ENCODE measurements at places on chromosomes 11 and 22.

GRCh38 chr11:130464291-130464812, 15.9 kb downstream of the ADAMTS15 start:
- DNase-seq, result no peak

- DNase-seq, result peak; percentile 59
Observed at GRCh38 chr22:43110444-43110926, at the start of gene BIK. BIK (plus strand) TSS chr22:43110750; CDS start chr22:43124023, 13,273 bp downstream.

- DNase-seq, result no peak
Observed at GRCh38 chr11:103808252-103808651, 228.2 kb upstream of the DDI1 start.

DNA sequence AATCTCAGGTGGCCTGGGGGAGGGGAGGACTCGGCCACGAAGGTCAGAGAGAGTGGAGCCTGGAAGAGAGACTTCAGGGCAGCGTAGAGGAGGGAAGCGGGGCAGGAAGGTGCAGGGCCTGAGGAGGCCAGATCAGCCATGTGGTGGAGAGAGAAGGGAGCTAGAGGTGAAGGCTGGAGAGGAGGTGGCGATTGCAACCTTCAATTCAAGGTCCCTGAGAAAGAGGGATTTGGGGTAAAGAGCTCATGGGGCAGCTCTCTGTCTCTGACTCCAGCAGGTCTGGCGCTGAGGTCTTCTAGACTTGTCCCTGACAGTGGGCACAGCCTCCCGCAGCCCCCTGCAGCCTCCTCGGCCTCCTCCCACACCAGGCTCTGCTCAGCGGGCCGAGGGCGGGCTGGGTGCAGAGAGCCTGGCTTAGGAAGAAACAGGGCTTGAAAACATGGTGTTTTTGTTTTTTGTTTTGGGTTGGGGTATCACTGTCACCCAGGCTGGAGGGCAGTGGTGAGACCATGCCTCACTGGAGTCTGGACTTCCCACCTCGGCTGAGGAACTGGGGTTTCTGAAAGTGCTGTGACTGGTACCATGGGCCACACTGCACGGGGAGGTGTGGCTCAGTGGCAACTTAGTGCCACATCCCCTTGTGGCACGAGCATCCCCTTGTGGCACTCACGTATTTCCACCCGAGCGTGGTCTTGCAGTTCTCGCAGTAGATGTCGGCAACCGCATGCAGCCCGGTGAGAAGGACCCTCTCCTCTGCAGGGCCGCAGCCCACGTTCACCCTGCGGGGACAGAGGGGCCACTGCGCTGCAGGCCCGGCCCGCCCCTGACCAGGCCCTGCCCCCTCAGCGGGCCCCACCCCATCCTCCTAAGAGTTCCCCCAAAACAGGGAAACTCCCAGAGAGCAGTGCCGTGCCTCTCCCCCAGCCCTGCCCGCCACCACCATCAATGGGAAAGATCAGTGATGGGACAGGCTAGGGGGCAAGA, 32.6 kb downstream of the YPEL1 start:
- no peak for DNase-seq

GRCh38 chr11:68469642-68470041, 9.1 kb downstream of the PPP6R3 start:
- no peak for DNase-seq

GRCh38 chr11:105448703-105449079, 161.2 kb upstream of the GRIA4 start:
- no peak for DNase-seq

GRCh38 chr11:87405843-87406242, 368.1 kb downstream of the TMEM135 start:
- no peak for DNase-seq

- peak; percentile 43 for DNase-seq
Observed at GRCh38 chr11:65867284-65868071, 5.1 kb downstream of the EFEMP2 start.

DNA sequence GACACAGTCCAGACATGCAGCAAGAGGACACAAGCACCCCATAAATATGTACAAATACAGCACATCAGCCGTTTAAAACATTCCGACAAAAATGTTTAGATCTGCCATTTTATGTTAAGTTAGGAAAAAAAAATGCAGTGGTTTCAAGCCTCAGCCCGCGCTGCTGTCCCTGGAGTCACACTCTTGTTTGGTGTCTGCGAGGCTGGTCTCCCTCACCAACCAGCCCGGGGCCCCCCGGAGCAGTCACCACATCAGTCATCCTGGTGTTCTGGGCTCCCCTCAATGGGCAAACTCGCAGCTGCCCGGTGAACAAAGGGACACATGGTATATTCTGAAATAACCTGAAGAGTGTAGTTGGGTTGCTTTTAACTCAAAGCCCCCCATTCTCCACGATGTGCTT, 1022.2 kb downstream of the BRD1 start:
- DNase-seq, result no peak

DNA sequence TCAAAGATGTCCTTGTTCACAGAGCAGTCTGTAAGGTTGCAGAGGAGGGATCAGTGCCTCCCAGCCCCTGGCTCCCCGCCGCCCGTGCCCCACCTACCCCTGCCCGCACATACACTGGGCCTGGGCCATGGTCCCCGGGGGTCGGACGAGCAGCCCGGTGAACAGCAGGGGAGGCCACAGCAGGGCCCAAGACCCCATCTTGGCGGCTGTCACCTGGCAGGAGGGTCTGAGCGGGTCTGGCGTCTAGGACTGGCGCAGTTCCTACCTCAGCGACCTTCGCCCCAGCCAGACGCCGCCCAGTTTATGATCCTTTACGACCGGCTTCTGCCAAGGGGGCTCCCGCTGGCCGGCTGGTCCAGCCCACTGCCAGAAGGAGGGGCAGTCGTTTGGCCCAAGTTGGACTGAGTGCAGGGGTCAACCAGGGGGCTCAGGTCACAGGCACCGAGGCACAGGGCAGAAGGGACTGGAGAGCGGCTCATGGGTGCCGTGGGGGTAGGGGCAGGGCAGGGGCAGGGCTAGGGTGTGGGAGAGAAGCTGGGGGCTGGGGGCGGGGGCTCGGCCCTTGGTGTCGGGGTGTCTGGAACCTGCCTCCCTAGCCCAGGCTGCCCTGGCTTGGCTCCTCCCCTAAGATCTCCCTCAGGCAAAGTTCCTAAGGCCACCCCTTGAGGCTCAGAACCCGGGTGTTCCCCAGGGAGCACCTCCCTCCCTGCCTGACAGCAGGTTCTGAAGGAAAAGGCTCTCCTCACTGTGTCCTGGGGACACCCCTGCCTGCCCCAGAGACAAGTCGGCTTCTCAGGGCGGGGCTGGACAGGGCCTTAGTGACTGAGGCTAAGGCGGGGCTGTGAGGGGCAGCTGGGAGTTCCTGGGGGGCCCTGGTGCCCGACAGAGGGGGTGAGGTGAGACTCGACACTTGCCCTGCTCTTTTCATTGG, at the start of gene CDHR5:
Gene CDHR5, minus strand, starts transcription at position 251 of the 931 bp plus-strand sequence. Its CDS starts 53 bp downstream, at position 198.
- no peak for DNase-seq

GRCh38 chr22:47136671-47137070, 374.2 kb downstream of the TBC1D22A start:
- DNase-seq, result no peak

GRCh38 chr11:27456795-27457329, 15.7 kb downstream of the LGR4 start:
- DNase-seq, result no peak

DNA sequence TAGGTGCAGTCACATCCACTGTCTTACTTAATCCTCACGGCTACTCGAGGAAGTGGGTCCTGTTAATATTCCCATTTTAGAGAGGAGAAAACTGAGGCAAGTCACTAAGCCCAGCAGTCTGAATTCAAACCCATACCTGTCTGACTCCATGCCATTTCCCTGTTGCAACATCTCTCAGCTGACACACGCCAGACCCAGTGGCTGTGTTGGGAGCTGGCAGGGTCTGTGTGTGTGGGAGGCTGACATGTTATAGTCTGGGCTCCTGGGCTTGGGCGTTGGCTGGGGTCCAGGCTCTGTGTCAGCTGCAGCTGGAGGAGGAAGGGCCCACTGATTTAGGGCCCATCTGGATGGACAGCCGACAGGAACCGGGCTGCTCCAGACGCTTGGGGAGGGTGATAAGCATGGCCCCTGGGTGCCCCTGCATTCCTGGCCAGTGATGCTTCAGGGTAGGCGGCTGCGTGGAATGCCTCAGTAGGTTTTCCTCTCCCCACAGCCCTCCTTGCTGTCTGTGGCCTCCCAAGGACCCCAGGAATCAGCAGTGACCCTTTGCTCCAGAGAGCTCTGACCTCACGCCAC, 562.5 kb downstream of the MN1 start:
- no peak for DNase-seq

DNA sequence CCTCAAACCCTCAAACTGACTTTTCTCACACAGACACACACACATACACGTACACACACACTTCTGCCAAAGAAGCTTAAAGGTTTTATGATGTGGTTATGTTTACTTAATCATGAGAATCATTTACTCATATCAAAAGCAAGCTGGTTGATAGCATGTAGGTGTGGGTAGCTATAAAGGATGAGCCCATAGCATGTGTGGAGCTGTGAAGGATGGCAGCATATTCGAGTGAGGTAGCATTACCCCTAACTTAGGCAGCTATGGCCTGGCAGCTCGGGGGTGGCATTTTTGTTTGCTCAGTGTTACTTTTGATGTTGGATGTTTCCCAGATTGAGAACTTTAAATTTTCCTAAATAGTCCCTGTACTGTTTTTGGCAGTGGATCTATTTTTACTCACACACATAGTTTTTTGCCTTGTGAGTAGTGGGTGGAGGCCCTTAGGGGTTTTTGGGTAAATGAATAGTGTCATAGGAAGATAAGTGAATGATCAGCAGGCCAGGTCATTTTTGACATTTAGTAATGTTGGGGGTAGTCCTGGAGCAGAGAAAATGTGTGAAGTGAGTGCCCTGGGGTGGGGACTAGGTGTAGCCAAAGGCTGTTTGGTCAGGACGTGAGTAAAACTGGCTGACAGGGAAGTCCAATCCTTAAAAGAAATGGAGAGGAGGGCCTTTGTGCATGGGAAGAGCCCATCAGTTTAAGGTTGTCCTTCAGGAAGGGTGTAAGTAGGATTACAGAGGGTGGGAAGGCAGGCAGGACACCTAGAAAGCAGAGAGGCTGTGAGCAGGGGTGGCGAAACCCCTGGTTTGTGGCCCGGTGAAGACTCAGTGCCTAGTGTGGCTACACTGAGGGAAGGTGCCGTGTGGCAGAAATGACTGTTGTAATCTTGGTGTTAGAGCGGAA, 7.1 kb downstream of the YWHAH start:
- DNase-seq, result peak; percentile 59

- DNase-seq, result no peak
Observed at GRCh38 chr11:103936059-103936458, 100.4 kb upstream of the DDI1 start.

GRCh38 chr11:67071420-67072284, 15.0 kb downstream of the RHOD start:
- DNase-seq, result peak; percentile 90

- DNase-seq, result no peak
Observed at GRCh38 chr11:95485115-95485900, 254.3 kb upstream of the SESN3 start.

DNA sequence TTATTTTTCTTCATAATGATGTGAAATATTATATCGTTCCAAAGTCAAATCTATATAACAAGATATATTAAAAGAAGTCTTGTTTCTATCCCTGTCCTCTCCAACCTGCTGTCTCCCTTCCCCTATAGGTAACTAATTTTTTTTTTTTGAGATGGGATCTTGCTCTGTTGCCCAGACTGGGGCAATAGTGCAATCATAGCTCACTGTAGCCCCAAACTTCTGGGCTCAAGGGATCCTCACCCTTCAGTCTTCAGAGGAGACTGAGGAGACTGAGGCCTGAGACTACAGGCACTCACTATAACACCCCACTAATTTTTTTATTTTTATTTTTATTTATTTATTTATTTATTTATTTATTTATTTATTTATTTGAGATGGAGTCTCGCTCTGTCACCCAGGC, 10.3 kb upstream of the RELA start:
- no peak for DNase-seq

DNA sequence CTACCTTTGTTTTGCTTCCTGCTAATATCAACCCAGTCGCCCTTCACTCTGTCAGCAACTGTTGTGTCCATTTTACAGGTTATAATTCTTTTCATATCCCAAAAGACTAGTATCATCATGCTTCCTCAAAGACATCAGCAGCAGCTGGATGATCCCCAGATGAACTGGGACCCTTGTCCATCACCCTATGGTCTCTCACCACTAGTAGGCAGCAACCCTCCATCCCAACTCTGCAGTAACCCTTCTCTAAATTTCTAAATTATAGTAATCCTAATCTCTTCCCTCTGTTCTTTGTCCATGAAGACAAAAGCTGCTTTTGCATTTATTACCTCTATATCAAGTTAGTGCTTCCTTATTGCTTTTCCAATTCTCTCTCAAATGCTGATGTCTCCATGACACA, 1025.8 kb downstream of the FAM181B start:
- DNase-seq, result no peak

- DNase-seq, result no peak
Observed at GRCh38 chr22:48679656-48680555, 1147.8 kb downstream of the BRD1 start.

GRCh38 chr11:65498977-65499712, at the start of gene MALAT1:
MALAT1 (plus strand) TSS chr11:65499045.
- DNase-seq, result peak; percentile 96

DNA sequence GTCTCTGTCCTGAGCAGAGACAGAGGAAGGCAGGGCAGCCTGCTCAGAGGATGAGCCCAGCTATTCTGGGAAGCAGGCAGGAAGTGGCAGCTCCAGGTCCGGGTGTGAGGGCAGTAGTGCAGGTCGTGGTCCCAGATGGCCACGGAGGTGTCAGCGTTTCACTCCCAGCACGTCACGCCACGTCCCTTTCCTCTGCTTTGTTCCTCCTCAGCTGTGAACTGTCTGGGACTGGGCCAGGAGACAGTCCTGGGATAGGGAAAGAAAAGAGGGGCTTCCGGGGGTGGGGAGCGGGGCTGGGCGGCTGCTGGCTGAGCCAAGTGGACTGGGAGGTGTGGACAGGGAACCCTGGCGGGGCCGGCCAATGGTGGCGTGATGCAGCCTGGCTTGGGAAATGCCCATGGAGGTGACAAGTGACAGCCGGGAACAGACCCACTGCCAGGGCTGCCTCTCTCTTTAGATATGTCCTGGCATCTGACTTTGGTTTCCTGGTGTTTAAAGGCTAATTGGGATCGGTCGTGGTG, 64.7 kb downstream of the KCNQ1 start:
- DNase-seq, result no peak

DNA sequence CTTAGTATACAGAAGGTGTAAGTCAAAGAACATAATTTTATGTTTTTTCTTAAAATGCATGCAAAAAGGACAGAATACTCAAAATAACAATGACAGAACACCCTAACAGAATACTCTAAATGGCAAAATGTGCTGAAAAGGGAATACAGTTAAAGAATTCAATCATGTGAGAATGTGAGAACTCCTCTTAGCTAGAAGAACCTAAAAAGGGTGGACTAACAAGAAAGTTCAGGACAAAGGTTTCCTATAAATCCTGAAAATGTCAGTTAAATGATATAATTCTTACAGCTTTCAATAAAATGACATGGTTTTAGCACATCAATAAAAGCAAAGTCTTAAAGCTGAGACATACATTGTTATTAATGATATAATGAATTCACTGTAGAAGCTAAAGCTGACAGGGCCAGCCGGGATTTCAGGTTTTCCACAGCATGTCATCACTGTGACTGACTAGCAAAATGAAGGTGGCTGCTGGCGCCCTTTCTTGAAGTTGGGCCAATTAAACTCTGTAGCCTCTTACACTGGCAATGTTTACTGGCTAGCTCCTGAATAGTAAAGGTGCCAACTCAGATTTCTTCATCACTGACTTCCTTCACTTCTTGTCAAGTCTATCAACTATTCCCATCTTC, 244.4 kb downstream of the TTC28 start:
- DNase-seq, result no peak

GRCh38 chr22:44764974-44765373, 12.6 kb downstream of the ARHGAP8 start:
- DNase-seq, result no peak

- DNase-seq, result no peak
Observed at GRCh38 chr11:12172493-12173013, 62.2 kb downstream of the MICAL2 start.

GRCh38 chr11:126465573-126466188, 110.2 kb downstream of the ST3GAL4 start:
- peak; percentile 59 for DNase-seq
